ENCODE measurements at places on chromosomes 6 and 20.
A peak's percentile ranks its signal among the peaks of the same experiment; 100 is the strongest.

- no peak for DNase-seq
Observed at GRCh38 chr6:3701631-3702030, 49.9 kb downstream of the PXDC1 start.

GRCh38 chr20:5434116-5434515 lies 117.4 kb upstream of the PROKR2 start:
- no peak for DNase-seq

GRCh38 chr20:37503256-37503927 lies 17.7 kb upstream of the NNAT start:
- no peak for DNase-seq

GRCh38 chr20:36454332-36454697 lies 87.0 kb upstream of the MYL9 start:
- no peak for DNase-seq

GRCh38 chr6:125195526-125195925 lies 42.0 kb downstream of the TPD52L1 start:
- no peak for DNase-seq

GRCh38 chr20:49268600-49269365 lies 9.1 kb downstream of the ZNFX1 start:
- DNase-seq = no peak

- peak; percentile 53 for DNase-seq
Observed at GRCh38 chr6:52233975-52234823, 10.1 kb downstream of the IL17F start.

GRCh38 chr6:130065609-130066156 lies 47.3 kb downstream of the L3MBTL3 start:
- DNase-seq = no peak

GRCh38 chr6:164159061-164159460 lies 744.5 kb downstream of the QKI start:
- DNase-seq = no peak

DNA sequence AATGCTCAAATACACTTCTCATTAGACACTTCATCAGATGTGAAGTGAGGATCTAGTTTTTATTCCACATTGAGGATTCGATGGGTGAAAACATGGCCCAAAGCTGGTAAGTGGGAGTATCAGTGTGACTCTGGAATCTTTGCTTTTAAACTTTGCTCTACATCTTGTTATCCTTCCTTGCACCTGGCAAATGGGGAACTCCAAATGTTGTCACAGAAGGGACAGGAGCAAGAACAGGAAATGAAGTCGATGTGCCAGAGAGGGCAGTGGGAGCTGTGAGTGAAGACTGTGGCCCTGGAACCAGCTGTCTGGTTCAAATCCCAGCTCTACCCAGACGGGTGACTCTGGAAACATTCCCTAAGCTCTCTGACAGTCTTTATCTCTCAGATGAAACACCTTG lies 86.7 kb upstream of the AGPAT4 start:
- DNase-seq = no peak

DNA sequence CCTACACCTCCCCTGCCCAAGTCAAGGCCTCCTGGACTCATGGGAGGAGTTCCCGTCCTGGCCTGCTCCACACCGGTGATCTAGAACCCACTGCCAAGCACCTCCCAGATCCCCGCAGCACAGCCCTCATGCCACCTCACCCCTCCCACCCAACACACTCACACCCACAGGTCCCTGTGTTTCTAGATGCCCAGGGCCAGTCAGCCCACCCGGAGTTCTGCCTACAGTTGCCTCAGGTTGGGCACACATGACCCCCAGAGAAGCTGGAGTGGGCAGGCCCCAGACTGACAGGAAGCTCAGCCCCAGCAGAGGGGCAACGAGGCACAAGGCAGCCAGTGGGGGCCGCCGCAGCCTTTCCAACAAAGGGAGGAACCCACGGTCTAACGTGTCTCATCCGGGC lies 29.6 kb downstream of the RRBP1 start:
- no peak for DNase-seq

DNA sequence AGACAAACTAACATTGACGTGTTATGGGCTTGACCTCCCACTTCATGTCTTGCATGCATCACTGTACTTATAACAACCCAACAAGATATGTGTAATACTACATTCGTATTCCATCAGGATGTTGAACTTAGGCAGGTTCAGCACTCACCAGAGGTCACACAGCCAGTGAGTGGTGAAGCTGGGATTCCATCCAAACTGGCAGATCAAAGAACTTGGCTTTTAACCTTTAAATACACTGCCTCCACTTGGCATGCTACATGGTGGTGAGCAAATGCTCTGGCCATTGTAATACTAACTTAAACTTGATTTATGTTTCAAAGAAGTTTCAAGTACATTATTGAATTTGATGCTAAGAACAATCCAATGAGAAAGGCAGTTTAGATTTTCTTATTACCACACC lies 10.7 kb upstream of the HDDC2 start:
- no peak for DNase-seq

DNA sequence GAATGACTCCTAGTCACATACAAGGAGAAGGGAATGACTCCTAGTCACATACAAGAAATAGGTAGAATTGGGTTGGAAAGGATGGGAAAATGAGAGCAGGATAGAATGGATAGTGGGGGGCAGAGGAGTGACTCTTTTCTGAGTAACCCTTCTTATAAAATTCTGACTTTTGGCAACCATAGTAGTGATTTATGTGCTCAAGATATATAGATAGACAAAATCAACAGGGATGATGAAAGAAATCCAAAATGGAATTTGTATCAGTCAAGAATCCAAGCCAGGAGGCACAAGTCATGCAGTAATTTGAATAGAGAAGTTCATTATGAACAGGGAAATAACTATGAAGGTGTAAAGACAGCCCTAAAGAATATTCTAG lies 41.7 kb downstream of the ADAT2 start:
- DNase-seq = no peak

DNA sequence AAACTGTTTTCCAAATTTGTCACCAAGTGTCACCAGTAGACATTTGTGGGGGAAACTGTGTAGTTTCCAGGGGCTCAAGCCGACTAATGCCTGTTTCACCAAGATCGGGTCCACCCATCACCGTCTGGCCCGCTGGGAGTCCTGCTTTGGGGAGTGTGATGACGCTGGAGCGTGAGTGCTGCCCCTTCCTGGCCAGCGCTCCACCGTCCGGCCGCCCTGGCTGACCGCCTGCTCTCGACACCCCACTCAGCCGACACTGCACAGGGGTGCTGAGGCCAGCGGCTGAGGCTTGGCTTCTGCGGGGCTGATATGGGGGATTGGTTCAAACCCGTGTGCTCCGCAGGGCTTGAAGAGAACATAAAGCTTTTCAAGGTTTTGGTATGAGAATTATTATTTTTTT lies 160.1 kb downstream of the SMOC2 start:
- DNase-seq = no peak

GRCh38 chr20:5400164-5400762 lies 83.5 kb upstream of the PROKR2 start:
- no peak for DNase-seq

DNA sequence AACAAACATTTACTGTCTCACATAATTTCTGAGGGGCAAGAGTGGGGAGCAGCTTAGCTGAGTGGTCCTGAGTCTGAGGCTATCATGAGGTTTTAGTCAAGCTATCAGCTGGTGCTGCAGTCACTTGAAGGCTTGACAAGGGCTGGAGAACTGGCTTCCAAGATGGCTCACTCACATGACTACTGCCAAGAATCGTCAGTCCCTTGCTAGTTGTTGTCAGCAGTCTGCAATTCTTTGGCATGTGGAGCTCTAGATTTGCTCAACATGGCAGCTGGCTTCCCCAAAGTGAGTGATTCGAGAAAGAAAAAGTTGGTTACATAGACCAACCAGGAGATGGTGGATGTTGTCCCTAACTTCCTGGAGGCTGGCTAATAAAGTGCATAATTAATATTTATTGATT lies 2.8 kb upstream of the LRRC1 start:
- no peak for DNase-seq

GRCh38 chr6:45371924-45372573 lies 5.7 kb downstream of the SUPT3H start:
- no peak for DNase-seq

GRCh38 chr6:105326216-105326615 lies 76.7 kb downstream of the PREP start:
- peak; percentile 24 for DNase-seq

DNA sequence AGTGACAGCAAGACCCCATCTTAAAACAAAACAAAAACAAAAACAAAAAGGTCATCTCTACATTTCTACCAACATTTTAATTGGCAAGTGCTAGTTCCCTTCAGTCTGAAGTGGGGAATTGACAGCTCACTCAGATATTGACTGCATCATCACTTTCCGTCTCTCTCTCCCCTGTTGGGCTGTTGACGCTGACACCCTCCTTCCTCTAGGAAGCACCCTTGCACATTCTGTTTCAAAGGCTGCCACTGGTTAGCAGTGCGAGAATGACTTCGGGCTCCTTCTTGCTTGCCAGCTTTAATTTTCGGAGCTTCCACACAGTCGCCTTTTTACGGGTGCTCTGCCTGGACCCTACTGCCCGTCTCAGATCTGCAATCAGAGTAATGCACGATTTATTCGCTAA lies 96.6 kb upstream of the INSM1 start:
- DNase-seq = no peak

- no peak for DNase-seq
Observed at GRCh38 chr6:128487746-128488145, 32.7 kb downstream of the PTPRK start.

DNA sequence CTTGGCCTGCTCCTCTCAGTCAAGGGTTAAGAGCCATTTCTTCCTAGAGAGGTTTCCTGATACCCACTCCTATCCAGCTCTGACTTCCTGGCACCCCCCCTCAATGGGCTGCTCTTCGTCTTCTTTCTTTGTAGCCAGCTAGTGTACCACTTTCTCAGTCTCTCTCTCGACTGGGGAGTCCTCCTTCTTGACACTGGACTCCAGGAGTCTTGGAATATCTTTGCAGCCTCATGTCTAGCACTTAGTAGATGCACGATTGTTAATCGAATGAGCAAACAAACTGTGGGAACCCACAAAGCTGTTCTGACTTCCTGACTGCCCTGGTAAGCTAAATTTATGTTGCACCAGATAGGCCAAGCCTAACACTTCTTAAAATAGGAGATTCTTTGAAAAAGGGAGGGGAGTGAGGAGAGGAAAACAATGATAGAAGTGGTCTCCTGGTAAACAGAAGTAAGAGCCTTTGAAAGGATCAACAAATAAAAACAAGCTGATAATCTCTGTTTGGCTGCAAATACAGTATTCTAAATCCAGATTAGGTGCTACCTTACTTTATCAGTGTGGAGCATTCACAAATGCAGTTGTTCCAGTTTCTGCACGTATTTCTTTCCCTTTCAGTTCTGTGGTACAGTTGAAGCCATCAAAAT lies 160.1 kb upstream of the CITED2 start:
- DNase-seq = no peak

GRCh38 chr6:7433121-7433617 lies 43.6 kb downstream of the RIOK1 start:
- DNase-seq = no peak

- no peak for DNase-seq
Observed at GRCh38 chr20:22819112-22819511, 216.0 kb upstream of the SSTR4 start.

DNA sequence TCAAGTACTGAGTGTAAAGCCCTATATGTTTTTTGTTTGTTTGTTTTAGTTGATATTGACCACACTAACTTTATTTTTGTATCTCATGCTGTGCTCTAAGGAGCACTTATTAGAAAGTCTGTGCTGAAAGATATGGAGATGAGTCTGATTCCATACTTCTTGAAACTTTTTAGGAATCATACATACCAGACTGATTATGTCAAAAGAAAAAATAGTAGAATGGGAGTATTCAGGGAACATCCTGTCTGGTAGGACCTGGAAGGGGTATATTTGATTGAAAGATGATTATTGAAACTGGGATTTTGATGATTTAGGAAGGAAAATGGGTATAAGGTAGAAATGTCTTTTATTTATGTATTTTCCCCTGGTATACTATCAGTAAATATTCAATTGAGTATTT lies 111.4 kb downstream of the QKI start:
- no peak for DNase-seq

GRCh38 chr20:15917283-15917682 lies 656.0 kb downstream of the KIF16B start:
- DNase-seq = no peak

GRCh38 chr6:217048-217659 lies 75.1 kb upstream of the DUSP22 start:
- DNase-seq = peak; percentile 57

- DNase-seq = no peak
Observed at GRCh38 chr6:158417760-158418098, 105.5 kb downstream of the TULP4 start.

GRCh38 chr6:137115658-137116057 lies 57.8 kb downstream of the IL22RA2 start:
- DNase-seq = no peak

- DNase-seq = no peak
Observed at GRCh38 chr6:11353921-11354389, 121.5 kb upstream of the NEDD9 start.

GRCh38 chr6:11317885-11318771 lies 85.7 kb upstream of the NEDD9 start:
- DNase-seq = no peak
